Central memory CD4-positive, alpha-beta T cell (primary cell): ENCODE measurements at places on chromosomes 3 and 15.

DNA sequence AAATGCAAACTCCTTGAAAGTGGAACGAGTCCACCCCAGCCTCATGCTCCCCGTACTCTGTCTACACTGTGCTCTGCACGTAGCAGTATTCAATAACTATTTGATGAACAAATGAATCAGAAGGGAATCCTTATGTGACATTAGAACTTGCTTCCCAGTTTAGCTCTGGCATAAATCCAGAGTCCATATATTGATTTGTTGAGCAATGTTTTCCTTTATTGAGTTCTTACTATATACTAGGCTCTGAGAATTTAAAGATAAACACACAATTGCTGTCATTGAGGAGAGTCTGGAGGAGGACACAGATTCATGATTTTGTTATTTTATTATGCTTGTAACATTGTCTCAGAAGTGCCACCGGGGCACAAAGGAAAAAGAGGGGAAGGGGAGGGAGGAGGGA, 71.1 kb upstream of the GATM start:
- DNase-seq: no peak

- no peak for DNase-seq
These were observed 11.0 kb upstream of the ARPP19 start for GRCh38 chr15:52579852-52580251.

- no peak for DNase-seq
These were observed 28.1 kb downstream of the CHST14 start for GRCh38 chr15:40498891-40499290.

DNA sequence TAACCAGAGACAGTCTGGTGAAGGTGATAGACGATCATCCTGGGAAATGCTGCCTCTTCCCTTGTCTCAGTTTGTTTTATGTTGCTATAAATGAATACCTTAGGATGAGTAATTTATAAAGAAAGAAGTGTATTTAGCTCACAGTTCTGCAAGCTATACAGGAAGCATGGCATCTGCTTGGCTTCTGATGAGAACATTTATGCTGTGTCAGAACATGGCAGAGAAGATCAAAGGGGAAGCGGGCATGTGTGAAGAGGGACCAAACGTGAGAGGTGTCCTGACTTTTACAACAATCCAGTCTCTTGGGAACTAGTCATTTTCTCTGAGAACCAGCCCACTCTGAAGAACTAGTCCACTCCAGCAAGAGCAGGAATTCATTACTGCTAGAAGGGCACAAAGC, 9.6 kb downstream of the CMC1 start:
- no peak for DNase-seq

DNA sequence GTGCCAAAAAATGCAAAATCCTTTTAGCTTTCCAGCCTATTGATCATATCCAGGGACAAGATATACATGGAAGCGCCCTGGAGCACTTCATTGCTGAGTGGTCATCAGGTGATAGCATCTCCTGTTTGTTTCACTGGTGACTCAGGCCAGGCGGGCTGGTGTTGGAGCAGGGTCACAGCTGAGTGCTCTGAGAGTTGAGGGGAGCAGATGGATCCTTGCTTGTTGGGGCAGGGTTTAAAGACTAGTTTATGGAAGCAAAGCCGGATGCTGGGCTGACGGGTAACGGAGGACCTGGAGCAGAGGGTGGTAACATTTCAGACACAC, 405.0 kb upstream of the TPM1 start:
- DNase-seq: no peak

- DNase-seq: no peak
These were observed 127.0 kb downstream of the CPNE4 start for GRCh38 chr3:131907796-131908195.

DNA sequence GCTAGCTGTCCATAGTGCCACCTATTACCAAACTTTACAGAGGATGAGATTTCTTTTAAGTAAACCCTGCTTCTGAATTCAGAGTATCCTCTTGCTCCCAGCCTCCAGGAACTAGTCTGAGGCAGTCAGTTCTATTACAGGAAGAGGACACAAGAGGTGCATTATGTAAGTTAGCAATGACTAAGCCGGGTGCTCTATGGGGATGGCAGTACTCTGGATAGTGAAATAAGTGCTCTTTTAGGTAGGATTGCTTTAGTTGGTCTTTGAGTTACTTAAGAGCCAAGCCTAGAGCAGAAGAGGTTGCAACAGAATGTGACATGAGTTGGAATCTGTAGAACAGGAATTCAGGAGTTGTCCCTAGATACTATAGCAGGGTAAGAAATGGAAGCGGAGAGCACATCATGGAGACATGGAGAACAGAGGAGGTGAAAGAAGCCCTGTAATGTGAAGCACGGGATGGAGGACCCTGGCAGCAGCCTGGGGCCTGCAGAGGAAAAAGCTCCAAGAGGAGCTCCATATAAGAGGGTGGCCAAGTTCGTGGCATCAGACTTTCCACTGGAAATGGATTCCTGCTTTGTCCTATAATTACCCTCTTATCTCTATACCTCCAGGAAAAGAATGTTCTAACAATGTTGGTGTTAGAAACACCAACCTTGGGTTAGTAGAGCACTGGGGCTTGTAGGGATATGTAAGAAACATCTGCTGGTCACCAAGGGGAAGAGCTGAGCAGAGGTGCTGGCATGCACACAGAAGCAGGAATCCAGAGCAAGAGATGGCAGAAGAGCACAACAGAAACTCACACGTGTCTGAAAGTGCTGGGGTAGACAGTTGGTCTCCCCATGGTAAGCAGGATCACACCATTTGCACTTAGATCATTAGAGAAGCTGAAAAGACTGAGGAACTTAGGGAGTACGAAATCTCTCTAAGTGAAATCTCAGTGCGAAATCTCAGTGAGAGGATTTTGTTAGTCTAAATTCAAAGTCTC, 851.1 kb downstream of the FHIT start:
- DNase-seq: no peak

DNA sequence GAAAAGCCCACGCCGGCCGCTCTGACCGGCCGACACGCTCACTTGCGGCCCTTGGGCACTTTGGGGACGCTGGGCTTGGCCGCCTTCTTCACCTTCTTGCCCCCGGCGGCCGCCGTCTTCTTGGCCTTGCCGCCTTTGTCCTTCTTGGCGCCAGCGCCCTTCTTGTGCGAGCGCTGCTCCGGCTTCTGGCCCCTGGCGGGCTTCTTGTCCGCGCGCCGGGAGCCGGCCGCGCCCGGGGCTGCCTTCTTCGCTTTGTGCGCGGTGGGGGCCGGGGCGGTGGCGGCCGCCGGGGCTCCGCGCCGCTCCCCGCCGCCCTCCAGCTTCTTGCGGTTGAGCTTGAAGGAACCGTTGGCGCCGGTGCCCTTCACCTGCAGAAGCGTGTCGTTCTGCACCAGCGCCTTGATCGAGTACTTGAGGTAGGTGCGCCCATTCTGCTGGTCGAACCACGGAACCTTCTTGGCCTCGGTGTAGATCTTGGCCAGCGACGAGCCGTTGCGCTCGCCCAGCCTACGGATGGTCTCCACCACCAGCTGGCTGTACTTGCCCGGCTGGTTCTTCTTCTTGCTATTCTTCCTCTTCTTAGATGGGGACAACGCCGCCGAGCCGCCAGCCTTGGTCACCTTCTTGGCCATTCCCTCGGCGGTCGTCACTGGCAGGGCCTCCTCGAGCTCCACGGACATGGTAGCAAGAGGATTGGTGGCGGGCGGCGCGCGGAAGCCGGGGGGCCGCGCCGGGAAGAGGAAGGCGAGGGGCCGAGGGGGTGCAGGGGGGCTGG, 36.7 kb downstream of the HMCES start:
- DNase-seq: peak; percentile 30

- DNase-seq: no peak
These were observed 413.5 kb downstream of the MECOM start for GRCh38 chr3:169250000-169250399.
